ENCODE measurements at places on chromosomes 5 and 9. TPM values are rescaled to one million over a fixed set of nuclear protein-coding genes. Genes with fewer than 3 reads are reported as not detected.

DNA sequence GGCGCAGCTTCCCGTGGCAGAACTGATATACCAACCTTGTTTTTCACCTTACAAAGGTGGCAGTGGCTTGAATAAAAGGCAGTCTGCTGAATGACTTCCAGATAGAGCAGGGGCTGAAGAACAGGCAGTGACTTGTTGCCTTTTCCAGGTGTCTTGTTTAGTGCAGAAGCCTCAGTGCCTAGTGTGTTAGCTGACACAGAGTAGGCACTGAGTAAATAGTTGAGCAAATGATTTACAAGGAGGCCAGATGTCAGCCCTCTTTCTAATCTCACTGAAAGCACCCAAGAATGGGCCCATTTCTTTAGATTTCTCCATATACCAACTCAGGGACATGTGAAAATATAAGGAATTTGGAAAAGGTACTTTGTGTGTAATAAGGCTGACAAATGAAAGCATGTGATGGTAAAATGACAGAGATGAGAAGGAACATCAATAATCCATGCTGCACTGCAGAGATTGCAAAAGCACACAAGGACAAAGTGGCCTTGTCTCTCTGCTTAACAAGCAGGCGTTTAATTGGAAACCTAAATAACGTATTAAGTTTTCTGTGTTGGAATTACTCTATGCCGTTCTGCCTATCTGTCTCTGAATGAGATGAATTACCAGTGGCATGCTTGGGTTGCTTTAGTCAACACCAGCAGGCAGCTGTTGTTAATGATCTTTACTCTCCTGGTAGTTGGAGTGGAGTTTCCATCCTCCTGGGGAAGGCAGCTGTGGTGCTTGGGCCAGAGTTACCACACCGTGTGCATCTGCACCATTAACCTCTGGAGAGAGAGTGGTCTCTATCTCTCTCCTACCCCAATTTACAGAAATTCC, 360.1 kb upstream of the C9orf72 start:
- DNase-seq = no peak

DNA sequence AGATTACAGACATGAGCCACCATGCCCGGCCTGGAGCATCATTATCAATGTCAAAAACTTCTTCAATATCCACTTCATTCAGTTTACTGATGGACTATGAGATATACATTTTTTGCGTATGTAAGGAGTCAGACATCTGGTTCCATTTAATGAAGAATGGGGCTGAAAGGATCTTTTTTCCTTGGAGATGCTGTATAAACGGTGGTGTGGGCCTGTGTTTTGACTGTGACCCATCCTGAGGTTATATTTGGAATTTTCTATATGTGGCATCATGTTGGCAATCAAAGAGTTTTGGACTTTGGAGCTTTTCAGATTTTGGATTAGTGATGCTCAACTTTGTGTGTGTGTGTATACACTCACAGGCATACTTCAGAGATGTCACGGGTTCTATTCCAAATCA, 85.7 kb upstream of the FBXL17 start:
- no peak for DNase-seq

DNA sequence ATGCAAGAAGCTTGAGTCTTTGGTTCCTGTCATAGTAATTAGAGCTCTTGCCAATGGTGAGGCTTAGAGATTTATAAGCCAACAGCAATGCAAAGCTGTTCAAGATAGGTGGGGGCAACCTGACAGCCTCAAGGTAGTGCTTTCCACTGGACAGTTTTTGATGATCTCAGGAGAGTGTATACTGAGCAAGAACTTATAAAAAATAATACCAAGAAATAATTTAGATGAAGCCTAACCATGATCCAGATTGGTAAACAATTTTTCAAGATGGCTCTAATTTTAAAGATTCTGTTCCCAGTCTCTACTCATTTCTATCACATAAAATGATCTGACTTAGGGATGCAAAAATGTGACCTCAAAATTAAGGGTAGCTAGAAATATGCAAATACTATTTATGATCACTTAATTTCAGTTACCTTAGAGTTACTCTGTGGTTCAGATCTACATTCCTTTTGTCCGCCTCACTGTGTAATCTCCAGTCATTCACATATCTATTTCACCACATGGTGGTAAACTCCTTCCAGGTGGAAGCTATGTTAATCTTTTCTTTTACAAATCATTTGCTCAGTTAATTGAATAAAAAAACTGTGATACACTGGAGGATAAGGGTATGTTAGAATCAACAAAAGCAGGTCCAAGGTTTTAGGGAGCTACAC, 1228.0 kb upstream of the C9orf72 start:
- no peak for DNase-seq

DNA sequence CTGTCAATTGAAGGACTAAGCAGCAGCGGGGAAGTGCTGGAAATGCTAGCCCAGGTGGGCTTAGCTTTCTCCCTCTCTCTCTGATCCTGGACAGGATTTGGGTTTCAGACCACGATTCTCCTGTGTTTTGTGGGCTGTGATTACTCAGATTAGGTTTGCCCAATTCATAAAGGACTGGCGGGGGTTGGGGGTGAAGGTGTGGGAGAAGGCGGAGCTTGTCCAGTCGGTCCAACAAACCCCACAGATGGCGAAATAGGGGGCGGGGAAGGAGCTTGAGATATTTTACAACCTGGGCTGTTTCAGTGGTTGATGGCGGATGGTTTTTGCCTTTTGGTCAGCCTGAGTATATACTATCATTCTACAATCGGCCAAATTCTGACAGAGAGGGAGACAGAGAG, 35.2 kb downstream of the PCDHAC2 start:
- DNase-seq = no peak

GRCh38 chr5:26518065-26518464, 520.3 kb downstream of the CDH9 start:
- DNase-seq = no peak

The FBLL1 gene
- 2.4 TPM for polyA plus RNA-seq

- DNase-seq = no peak
Measured at GRCh38 chr5:107570805-107571531, 99.8 kb downstream of the EFNA5 start.

GRCh38 chr5:72209147-72210115, 102.2 kb downstream of the MAP1B start:
- DNase-seq = no peak

The DNAI1 gene
- polyA plus RNA-seq = not detected

- no peak for DNase-seq
Measured at GRCh38 chr5:139694556-139695177, 46.5 kb downstream of the CXXC5 start.

DNA sequence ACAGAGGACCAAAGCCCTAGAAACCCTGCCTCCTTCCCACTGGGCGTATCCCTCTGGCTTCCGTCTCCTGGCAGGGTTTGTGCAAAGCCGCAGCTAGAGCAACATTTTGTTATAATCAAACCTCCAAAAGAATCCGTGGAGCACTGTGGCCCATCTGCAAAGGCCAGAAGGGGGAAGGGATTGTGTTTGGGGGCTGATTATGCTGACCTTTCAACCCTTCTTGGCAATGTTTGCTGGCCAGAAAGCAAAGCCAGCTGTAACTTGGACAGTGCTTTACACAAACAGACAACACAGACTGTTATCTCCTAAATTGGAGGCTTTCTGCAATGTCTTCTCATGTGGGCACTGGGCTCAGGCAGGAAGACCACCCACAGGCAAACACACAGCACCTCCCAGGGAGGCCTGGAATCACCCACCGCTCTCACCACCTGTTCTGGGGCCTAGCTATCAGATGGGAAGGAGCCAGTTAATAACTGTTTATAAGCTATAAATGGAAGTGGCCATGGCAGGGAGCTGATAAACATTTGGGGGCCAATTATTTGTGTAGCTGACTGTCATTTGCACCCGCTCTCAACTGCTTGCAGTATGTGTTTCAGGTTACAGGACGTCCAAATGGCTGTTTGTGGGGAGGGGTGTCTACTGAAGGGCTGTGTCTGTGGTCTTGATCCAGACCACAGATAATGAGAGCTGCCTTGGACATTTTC, 121.6 kb upstream of the ERCC6L2 start:
- peak; percentile 39 for DNase-seq

The SPATA31E1 gene
- polyA plus RNA-seq = not detected

DNA sequence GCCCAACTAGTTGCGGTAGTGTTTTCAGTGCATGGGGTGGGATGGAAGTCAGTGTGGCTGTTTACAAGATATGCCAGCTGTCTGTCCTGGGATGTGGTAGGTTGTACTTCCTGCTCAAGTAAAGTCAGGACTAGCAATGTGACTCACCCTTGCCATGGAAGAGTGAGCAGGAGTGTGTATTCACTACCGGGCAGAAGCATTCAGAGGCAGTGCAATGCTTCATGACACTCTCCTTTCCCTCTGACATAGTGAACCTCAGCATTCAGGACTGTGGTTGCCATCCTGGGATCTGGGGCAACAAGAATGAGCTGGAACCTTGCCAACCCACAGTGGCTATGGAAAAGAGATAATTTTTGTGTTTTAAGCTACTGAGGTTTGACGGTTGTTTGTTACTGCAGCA, 68.9 kb downstream of the BOD1 start:
- no peak for DNase-seq

DNA sequence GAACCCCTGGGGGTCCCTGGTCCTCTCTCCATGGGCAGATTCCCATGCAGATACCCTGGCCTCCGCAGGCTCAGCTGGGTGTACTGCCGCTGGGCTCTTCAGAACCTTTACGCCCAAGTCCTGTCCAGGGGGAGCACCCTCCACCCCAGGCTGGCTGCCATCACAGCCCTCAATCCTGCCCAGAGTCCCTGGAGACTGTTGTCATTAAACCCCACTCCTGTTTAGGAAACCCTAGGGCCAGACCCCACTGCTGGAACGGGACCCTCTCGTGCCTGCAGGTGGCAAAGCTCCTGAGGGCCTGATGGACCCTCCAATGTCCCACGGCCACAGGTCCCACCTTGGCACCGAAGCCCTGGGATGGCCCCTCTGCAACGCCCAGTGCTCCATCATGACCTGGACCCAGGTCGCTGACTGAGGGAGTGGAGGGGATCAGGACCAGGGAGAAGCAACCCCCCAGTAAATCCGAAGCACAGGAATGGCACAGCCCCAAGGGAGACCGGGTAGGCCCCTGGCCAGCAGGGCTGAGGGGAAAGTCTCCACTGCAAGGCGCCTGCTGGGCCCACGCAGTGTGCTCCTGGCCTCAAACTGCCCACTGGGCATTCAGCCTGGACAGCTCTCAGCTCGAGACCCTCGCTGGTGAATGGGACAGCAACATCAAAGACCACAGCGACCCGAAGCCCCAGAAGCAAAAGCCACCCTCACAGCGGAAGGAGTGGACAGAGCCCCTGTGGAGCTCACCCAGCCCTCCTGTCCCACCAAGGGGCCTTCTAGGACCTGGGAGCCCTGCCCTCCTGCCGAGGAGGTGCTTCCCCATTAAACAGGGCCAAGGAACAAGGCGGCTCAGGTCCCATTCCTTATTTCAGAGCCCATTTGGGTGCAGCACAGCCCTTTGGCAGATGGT, 8.3 kb downstream of the ZDHHC11B start:
- DNase-seq = no peak

The PFN3 gene
- polyA plus RNA-seq = not detected

The SYK gene
- polyA plus RNA-seq = 5.0 TPM

- peak; percentile 39 for DNase-seq
Measured at GRCh38 chr5:95283761-95284571, 928 bp downstream of the MCTP1 start.

DNA sequence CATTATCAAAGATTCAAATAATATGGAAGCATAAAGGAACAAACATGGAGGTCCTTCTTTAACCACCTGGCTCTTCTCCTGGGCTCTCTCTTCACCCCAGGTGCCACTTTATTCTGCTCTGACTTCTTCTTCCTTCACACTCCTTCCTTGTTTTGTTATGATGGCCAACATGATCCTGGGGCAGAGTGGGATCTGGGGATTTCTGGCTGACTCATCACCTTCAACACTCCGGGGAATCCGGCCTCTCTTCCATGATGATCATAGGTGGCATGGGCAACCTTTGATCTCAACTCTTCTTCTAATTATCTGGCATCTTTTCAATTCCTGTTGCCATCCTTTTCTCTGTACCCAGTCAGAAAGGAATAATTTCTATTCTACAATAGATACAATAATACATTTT, 62.1 kb upstream of the TRPC7 start:
- DNase-seq = no peak

The FGF1 gene
- 5.1 TPM for polyA plus RNA-seq

DNA sequence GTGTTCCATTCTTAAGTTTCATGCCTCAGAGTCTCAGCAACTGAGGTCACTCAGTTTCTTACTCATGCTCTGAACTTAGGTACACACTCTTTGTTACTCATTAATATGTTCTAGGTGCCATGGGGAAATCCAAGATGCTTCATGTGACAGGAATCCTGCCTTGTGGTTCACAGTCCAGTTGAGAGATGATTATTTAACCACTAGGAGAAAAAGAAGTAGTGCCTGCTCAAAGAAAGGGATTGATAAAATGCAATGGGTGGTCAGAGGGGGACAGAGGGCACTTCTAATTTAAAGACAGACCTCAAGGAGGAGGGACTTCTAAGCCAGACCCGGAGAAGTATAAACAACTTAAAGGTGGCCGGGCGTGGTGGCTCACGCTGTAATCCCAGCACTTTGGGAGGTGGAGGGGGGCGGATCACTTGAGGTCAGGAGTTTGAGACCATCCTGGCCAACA, 69.0 kb downstream of the UGCG start:
- no peak for DNase-seq

The LHX6 gene
- polyA plus RNA-seq = 7.7 TPM

The RMRP gene
- not detected for polyA plus RNA-seq

DNA sequence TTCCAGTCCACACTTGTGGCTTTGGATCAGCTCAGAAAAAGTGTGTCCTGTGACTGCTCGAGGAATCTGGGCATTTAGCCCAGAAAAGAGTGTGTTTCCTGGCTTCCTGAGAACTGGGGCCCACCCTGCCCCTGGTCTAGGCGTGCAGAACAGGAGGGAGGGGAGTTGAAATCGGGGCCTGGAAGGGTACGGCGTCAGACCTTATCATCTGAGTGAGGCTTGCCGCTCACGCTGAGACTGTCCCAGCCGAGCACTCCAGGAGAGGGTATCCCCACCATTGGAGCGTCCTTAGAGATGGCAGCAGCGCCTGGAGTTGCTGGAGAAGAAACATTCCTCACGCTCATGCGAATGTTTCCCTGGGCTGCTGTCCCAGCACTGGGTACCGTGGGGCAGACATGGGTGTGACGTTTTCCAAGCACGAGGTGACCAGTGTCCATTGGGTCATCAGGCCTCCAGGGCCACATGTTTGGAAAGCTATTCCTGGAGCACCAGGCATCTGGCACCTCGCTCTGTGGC, 22.5 kb downstream of the NEK6 start:
- DNase-seq = peak; percentile 89

DNA sequence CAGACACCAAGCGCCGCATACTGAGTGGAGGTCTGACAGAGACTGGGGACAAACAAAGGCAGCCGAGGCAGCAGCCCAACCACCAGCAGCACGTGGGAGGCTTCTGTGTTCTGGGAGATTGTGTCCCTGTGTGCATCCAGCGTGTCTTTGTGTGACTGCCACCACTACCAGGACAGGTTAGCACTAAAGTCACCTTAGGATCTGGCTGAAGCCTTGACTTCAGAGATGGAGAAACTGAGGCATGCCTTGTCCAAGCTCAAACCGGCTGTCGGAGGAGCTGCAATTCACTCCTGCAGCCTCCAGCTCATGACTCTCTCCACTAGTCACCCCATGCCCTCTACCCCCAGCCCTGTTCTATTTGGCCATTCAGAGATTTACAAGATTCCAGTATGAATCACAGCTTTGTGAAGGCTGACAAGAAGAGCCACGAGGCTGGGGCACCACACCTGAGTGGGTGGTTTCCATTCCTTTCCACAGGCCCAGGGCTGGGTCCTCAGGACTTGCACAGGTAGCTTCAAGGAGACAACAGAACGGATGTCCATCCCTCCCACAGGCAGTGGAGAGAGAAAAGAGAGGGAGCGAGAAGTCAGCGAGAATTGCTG, 69.3 kb downstream of the SHB start:
- DNase-seq = no peak

- DNase-seq = no peak
Measured at GRCh38 chr5:171808951-171809350, 23.3 kb downstream of the SMIM23 start.

The CTXN3 gene
- polyA plus RNA-seq = 1.2 TPM

- no peak for DNase-seq
Measured at GRCh38 chr9:136091582-136092352, 3.3 kb downstream of the NACC2 start.
